Hepatic stellate cell (primary cell): ENCODE measurements at places on chromosomes 1 and 21.

DNA sequence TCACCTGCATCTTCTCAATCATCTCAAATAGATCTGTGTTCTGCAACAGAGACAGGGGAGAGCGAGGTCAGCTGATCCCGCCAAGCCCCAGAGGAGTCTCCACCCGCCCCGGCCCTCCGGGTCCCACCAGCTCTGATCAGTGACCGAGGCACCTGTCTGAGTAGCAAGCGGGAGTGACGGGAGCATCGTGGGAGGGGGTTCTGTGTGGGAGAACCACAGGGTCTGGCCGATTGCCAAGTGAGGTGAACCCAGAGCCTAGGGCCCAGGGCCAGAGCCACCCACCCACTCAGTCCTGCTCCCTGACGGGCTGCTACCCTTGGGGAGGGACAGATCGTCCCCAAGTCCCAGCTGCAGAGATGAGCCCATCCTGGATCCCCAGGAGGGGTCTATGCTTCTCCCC is 49.1 kb downstream of the RAP1GAP start:
- DNase-seq = no peak

- no peak for DNase-seq
Observed at GRCh38 chr1:37765916-37766664, 1.2 kb upstream of the EPHA10 start.

- no peak for DNase-seq
Observed at GRCh38 chr1:193730017-193730416, 543.6 kb upstream of the B3GALT2 start.

DNA sequence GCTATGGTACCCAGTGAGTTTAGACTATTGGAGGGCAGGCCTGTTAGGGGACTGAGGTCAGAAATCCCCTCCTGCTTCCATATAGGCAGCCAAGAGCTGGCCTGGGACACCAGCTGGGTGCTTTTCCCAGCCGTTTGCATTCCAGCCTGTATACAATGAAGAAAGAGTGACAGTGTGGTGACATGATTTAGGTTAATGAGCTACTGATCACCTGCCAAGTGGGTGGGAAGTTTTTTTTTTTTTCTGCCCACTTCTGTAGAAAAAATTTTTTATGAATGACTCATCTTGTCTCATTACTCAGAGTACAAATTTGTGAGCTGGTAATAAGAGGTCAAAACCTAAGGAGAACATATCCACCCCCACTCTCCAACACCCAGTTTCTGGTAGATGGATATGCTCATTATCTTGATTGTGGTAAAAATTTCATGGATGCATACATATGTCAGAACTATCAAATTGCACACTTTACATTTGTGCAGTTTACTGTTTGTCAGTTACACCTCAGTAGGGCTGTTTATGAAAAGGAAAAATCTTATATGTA is 16.4 kb upstream of the CGN start:
- no peak for DNase-seq

GRCh38 chr1:108878678-108879077 is 1.9 kb downstream of the GPSM2 start:
- no peak for DNase-seq
